Stimulated activated CD4-positive, alpha-beta T cell treated with anti-CD3 and anti-CD28 coated beads, Interleukin-15, amount 100 ng/mL, for 1 hour (primary cell): ENCODE measurements at places on chromosomes 4 and X.

DNA sequence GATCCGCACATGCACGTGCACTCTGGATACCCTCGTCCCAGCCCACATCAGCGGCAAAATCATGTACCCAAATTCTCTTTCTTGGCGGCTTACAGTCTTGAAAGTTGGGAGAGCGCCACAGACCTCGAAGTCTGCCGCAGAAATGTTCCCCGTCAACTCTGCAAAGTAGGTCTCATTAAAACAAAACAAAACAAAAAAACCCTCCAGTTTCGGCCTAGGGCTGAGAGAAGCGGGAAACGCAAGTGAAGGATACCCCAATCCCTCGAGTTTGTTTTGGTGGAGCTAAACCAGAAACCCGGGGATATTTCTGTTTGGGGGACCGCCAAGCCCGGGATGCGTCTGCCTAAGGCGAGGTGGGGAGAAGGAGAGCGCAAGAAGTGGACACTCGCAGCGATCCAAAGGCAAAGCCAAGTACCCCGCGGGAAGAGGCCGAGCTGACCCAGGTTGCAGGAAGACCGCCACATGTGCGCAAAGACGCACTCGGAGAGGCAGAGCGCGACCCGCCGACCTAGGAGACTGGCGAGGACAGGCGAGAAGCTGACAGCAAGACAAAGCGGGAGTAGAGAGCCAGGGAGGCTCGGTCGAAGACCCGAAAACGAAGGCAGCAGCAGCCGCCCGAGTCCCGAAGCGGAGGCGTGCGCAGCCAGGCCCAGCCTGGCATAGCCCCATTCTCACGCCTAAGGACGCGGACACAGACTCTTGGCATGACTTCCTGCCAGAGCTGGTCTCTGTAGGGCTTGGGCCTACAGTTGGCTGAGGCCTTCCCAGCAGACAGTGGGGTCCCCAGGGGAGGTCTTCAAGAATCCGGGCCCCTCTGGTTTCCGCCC lies 49.6 kb upstream of the BCOR start:
- DNase-seq = no peak

- DNase-seq = no peak
These were observed 16.6 kb upstream of the PITX2 start for GRCh38 chr4:110639207-110640090.

DNA sequence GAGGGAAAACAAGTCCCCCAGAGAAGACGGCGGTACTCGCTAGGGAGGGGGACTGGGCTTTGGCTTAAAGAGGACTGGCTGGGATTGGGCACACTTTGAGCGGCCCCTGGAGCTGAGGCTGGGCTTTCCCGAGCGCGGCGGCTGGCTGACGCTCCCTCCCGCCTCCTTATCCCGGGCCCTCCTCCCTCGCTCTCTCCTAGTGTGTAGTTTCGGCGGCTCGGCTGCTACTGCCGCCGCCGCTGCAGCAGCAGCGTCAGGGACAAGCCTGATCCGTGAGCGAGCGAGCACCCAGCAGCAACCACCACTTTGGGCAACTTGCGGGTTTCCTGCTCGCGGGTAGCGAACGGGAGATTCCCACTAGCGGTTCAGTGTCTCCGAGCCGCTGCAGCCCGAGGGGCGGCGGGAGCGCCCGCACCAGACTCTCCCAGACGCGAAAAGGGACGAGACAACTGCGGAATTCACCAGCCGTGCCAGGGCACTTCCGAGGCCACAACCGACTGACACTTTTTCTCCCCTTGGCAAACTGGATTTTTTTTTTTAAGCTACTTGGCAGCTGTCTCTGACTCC lies 632 bp upstream of the PCDH7 start:
- no peak for DNase-seq

- no peak for DNase-seq
These were observed 569.1 kb upstream of the GALNT7 start for GRCh38 chr4:172599554-172599953.

DNA sequence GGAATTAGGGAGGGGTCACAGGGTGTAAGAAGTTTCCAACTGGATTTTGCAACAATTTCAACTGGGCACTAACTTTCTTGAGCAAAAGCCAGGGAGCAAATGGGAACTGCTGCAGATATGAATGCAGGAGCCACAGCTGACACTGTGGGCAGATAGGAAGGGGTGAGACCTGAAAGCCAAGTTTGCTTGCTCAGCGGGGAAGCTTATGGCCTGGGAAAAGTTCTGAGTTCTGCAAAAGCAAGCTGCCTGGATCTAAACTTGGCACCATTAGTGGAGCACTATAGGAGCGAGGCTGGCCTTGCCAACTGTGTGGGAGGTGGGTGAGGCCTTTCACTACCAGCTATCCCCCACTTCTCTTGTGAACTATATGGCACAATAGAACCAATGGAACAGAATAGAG lies 11.1 kb downstream of the CYSLTR1 start:
- DNase-seq = no peak

DNA sequence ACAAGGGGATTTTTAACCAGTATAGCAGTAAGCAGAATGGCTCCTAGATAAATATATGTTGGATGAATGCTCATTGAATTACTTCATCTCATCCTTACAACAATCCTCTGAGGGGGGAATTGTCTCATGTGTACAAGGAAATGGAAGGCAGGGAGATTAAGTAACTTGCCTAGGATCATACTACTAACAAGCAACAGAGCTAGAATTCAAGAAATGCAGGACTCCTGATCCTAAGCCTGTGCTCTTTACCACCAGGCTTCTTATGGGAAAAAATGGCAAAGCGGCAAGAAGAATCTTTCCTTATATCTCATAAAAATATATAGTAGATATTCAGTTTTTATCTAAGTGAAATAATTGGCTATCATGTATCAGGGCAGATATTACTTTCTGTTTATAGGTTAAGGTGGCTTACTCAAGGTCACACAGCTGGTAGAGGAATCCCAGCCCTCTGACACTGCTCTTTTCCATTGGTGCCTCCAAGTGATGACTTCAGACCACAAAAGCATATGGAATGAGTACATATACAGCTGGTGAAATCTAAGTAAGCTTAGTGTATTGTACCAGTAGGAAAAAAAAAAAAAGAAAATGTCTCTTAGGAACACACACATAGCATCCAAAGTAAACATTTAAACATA lies 2.1 kb downstream of the ABHD18 start:
- no peak for DNase-seq

DNA sequence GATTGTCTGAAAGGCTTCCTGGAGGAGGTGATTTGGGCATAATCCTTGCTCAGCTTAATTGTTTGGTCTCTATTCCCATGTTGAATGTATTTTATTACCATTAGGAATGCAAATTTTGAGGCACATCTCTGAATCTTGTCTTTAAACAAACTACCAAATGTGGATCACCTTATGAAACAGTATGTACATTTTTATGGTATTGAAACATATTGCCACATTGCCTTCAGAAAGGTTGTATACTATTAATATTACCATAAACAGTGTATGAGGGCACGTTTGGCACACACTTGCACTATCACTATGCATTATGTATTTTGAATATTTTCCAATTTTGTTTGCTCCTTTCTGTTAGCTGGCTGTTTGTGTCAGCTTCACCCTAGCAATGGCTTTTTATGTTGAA lies 60.0 kb upstream of the ALB start:
- no peak for DNase-seq

GRCh38 chrX:38206036-38206435 lies 14.6 kb downstream of the SRPX start:
- no peak for DNase-seq

- no peak for DNase-seq
These were observed 56.9 kb downstream of the BCOR start for GRCh38 chrX:40040686-40041461.

- no peak for DNase-seq
These were observed 732.1 kb downstream of the STIM2 start for GRCh38 chr4:27592738-27593137.

DNA sequence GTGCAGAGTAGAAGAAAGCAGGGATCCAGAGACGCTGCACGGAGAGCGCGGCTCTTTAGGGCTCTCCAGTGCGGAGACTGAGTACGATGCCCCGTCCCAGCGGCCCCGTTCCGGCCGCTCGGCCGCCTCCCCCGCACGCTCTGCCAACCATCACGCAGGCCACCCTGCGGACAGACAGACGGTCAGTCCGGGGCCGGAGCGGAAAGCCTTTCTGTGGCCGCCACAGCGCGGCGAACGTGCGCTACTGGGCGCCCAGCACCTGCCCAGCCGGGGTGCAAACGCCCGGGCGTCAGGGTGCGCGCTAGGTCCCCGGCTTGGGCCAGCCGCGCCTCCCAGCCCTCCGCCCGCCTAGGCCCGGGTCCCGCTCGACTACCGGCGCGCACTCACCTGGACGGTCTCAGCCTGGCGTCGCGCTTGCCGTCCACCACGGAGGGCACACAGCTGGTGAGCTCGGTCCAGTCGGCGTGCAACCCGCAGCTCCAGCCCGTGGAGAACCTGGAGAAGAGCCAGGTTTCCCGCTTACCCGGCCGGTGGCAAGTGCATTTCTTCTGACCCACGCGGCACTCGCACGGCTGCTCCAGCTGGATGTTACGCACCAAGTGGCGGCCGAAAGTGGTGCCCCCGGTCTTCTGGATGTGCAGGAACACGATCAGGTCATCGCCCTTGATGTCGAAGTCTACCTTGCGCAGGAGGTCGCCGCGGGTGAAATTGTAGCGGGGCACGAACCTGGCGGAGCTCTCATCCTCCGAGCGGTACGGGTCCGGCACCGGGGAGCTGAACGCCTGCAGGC lies 1.8 kb downstream of the HS6ST2 start:
- DNase-seq = no peak

GRCh38 chr4:152132776-152133175 lies 372.0 kb upstream of the GATB start:
- no peak for DNase-seq

DNA sequence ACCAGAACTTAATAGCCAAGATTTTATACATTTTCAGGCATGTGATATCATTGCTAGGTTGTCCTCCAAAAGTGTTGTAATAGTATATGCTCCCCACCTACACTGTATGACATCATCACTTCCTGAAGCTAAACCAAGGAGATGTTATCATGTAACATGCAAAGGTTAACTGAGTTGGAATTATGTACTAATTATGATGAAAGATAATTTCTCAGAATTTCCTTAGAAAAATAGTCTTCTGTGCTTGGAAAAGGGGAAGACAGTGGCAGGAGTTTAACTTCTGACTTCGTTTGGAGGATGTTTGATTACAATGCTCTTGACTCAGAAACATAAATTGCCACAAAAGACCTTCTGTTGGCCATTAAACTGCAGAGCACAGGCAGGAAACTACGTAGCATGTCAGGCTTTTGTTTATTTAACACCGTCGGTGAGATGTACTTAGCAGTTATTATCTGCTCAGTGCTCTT lies 83.6 kb upstream of the GUCY1A1 start:
- no peak for DNase-seq

GRCh38 chrX:136166221-136166855 lies 19.0 kb downstream of the FHL1 start:
- DNase-seq = no peak

- DNase-seq = no peak
These were observed 46.0 kb downstream of the HADH start for GRCh38 chr4:108035691-108036090.

DNA sequence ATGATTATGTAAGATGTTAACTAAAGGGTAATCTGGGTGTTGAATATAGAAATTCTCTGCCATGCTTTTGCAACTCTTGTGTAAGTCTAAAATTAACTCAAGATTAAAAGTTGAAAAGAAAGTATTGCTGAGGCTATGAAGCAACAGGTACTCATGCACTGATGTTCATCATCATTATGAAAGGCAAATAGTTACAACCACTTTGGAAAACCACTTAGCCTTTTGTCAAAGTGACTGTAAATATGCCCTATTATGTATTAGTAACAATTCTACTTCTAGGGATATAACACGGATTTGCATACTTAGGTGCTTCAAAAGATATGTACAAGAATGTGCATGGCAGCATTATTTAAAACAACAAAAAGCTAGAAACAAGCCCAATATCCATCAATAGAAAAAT lies 227.8 kb upstream of the CXXC4 start:
- no peak for DNase-seq

DNA sequence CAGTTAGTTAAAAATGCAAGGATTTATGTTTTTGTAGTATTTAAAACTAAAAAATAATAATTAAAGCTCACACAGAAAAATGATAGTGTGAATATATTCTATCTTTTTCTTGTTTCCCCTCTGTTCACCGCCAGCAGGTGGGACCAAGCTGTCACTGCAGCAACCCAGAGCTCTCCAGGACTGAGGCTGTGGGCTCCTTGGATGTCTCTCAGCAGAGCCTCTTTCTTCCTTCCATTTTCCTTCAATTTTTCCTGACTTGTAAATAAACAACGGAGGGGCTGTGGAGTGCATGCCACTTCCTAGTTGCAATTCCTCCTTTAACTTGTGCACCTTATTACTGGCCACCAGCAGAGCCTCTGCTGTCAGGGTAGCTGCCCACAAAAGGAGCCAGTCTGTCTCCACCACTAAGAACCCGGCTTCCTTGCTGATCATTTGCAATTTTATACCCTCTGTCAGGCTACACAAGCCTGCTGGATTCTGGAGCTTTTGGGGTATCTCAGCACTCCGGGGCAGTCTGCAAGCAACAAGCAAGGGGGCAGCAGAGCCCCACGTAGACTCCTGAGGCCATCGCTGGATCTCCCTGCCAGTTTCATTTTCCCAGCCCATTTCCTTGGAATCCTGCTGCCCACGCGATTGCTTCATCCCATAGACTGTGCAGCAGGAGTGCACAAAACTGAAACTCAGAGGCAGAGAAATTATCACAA lies 1467.4 kb downstream of the C4orf33 start:
- DNase-seq = no peak

GRCh38 chrX:69216911-69217310 lies 51.7 kb upstream of the PJA1 start:
- DNase-seq = no peak

DNA sequence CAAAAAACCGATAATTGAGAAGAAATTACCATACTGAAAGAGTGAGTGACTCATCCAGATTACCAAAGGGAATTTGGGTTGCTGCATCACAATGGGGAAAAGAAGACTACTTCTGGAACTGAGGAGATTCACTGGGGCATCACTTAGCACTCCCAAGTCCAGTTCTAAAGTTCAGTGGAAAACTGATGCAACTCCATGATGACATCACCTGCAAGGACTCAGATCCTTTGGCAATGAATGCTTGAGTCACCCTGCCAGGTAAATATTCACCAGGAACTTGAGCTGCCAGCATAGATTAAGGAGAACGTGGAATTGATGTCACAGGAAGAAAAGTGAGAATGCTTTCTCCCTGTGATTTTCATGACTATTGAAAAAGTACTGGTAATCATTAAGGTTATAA lies 32.0 kb upstream of the SMIM10L2A start:
- DNase-seq = no peak

- no peak for DNase-seq
These were observed 137.7 kb downstream of the BTC start for GRCh38 chr4:74656596-74656995.
